Natural killer cell treated with Interleukin-12 subunit alpha and Interleukin-12 subunit beta and Interleukin-15 and Interleukin-18, amount 100 ng/mL, for 72 hours (primary cell): ENCODE measurements at places on chromosomes 5 and 9.
A peak's percentile ranks its signal among the peaks of the same experiment; 100 is the strongest.

- no peak for DNase-seq
Observed at GRCh38 chr5:93532370-93532769, 48.6 kb downstream of the NR2F1-AS1 start.

DNA sequence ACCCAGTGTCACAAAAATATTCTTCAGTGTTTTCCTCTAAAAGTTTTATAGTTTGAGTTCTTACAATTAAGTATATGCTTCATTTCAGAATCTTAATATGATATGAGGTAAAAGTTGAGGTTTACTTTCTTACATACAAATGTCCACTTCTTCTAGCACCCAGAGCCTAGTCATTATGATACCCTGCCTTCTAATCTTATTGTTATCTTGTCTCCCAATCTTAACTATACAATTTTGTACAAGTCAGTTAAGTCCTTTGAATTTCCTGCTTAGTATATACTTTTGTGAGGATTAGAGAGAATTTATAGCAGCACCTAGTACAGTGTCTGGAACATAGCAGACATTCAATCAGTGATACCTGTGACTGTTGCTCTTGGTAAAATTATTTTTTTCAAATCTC lies 29.3 kb downstream of the RAD50 start:
- no peak for DNase-seq

DNA sequence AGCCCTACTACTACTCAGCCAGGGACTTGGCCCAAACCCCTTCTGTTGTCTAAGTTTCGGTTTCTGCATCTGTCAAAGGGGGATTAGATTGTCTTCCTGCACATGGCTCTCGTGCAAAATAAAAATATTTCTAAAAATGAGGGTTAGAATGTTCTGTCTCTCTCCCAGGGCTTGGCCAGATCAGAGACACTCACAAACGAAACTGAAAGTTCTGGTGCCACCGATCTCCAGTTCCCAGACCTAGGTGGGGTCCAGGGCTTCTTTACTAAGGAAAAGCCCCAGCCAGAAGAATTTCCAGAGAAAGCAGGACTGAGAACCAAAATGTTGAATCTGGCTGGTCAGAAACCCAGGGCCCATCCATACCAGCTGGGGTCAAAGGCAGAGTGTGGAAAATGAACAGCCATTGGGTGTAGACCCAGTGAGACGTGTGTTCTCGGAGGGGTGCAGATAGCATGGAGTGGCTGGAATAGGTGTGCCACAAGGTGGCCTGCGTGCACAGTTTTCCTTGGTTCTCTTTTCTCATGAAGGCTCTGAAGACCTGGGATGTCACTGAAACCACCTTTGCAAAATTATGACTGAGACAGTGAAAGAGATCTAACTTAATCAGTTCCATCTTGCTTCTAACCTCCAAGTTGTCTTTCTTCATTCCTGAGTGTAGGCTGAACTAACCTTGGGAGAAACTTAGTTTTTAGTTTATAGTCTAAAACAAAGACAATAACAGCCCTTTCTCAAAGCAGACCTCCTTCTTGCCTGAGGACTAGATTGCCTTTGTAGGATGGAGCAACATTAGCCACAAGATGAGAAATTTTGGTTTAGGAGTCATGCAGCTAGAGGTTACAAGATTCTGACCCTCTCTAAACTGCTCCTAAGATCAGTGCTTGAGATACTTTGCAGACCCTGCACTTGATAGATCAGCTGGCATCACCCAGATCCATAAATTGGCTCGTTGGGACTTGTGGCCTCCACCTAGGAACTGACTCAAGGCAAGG lies 2.3 kb upstream of the SLC23A1 start:
- no peak for DNase-seq

GRCh38 chr5:120091376-120091948 lies 372.6 kb upstream of the PRR16 start:
- DNase-seq, result no peak

GRCh38 chr9:98590101-98590500 lies 118.6 kb downstream of the GABBR2 start:
- DNase-seq, result no peak

DNA sequence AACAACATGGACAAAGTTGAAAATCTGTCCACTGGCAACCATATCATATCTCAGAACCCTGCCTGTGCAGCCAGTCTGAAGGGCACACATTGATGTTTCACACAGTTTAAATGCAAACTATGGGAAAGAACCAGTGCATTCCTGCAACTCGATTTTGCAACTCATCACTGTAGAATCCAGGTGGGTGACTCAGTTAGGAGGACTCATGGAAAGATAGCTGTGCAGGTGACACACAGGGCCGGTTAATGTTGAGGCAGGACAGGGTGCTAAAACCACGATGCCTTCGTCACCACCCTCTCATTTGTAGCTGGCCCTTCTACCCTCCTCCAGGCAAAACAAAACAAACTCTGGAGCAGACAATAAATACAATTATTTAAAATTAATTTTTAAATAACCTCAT lies 62.8 kb downstream of the TLE1 start:
- DNase-seq, result no peak

- no peak for DNase-seq
Observed at GRCh38 chr5:141150224-141150992, 551 bp downstream of the PCDHB6 start.

DNA sequence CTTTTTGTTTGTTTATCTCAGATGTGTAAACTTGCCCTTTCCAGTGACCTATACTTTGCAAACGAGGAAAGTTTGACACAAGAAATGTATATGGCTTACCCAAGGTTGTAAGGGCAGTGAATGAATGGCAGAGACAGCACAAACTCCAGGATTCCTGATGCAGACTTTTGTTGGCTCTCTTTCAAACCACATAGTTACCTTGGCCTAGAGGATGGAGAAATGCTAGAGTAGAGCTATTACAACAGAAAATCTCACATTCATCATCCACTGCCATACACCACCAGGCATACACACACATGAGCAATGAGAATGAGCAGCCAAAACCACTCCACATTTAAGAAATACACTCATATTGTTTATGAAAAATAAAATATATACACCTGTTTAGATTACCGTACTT lies 387.0 kb downstream of the TLR4 start:
- no peak for DNase-seq

- DNase-seq, result peak; percentile 75
Observed at GRCh38 chr5:43039471-43040286, 440 bp downstream of the ANXA2R start.

- DNase-seq, result no peak
Observed at GRCh38 chr5:14551211-14551610, 30.4 kb upstream of the OTULINL start.

- DNase-seq, result no peak
Observed at GRCh38 chr5:122844136-122844909, 1.1 kb upstream of the SNX24 start.

DNA sequence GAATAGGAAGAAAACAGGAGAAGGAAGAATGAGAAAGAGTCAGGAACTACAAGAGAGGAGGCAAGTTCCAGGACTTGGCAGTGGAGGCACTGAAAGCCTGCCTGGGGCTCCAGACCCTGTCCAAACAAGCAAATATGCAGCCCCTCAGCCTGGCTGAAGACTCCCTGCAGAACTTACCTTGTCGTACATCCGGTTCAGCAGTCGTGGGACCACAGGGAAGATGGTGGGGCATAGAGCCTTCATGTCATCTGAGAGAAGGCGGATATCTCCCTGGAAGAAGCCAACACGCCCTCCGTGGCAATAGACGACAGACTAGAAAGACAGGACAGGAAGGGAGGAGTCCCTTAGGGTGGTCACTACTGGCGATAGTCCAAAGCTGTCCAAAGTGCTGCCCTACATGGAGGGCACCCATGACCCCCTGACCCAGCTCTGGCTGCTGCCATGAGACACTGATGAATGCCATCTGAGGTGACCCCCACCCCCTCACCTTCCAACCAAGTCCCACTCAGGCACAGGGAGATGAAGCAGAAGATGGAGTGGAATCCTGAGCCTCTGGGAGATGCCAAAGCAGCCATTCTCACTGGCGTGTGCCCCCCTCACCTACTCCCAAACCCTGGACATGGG lies 27.7 kb upstream of the MEIKIN start:
- no peak for DNase-seq
